RWPE1 (cell line): ENCODE measurements at places on chromosomes 1 and 21.

- no peak for DNase-seq
These were observed 281.2 kb downstream of the AKT3 start for GRCh38 chr1:243568793-243569192.

GRCh38 chr21:42479582-42479981, 16.4 kb downstream of the RSPH1 start:
- no peak for DNase-seq

DNA sequence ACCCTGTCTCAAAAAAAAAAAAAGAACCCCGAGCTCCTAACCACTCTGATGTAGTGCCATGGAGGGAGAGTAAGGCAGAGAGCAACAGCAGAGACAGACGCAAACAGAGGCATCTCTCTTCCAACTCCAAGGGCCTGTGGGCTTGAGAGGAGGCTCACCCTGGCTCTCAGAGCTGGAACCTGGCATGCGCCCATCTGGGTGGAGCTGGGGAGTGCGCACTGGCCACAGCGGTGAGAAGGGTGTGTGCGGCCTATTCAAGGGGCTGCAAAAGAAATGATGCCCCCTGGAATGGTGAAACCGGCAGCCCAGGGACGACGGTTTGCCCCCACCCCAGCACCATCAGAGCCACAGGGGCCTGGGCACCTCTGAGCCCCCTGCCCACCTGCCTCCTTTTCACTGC, 17.6 kb downstream of the COL8A2 start:
- DNase-seq = no peak

GRCh38 chr1:70768216-70768615, 279.4 kb downstream of the PTGER3 start:
- DNase-seq = no peak

GRCh38 chr1:56524263-56524662, 55.1 kb downstream of the PLPP3 start:
- no peak for DNase-seq

GRCh38 chr1:231596337-231596791, 30.2 kb upstream of the DISC1 start:
- DNase-seq = no peak

DNA sequence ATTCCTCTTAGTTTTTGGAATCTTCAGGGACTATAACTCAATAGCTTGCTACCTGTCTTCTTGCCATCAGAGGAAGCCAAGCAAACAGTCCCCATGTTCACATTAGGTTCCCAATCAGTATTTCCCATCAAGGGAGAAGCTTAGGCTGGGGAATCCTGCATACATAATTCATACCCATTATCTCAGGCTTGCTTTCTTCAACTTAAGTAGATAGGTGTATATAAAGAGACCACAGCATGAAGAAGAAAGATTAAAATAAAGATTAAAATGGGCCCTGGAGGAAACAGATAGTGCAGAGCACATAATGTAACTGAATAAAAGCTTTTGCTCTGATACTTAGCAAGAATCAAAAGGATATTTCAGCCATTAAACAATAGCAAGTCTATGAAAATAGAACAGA, 29.0 kb upstream of the KCNK1 start:
- DNase-seq = no peak

GRCh38 chr1:69585666-69586065, 17.9 kb downstream of the LRRC7 start:
- no peak for DNase-seq

- no peak for DNase-seq
These were observed 92.5 kb downstream of the SLC25A24 start for GRCh38 chr1:108107658-108108057.

DNA sequence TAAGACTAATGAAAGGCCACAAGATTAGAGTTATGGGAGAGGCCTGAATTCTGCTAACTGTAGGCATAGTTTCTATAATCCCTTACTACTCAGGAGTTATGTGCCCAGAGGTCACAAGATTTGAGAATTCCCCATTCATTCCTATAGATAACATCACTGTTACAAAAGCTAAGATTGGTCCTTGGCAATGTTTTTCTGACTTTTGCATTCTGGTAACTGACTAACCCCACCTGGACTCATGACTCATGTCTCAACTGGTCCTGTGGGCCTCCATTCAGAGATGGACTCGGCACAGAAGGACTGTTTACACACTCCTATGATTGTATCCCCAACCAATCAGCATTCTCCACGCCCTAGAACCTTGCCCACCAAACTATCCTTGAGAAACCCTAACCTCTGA, 249.0 kb upstream of the ZP4 start:
- no peak for DNase-seq

GRCh38 chr1:223486366-223486765, 93.2 kb downstream of the CCDC185 start:
- no peak for DNase-seq

DNA sequence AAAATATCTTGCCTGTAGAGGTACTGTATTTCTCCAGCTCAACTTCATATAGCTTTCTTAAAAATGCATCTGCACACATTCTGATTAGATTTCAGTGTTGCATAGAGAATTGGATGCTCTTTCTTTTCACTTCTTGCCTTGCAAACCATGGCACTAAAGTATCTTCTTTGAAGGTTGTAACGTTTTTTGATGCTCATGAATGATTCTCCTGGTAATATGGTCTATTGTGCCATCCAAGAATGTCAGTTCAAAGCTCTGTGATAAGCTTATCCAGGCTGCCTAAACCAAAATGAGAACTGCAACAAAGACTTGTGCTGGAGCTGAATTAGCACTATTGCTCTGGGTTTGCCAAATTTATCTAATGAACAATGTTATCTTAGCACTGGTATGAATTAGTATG, 1.9 kb downstream of the SGIP1 start:
- no peak for DNase-seq

- no peak for DNase-seq
These were observed 27.3 kb upstream of the BCAR3 start for GRCh38 chr1:93708734-93709481.

- DNase-seq = no peak
These were observed 660.6 kb upstream of the B3GALT2 start for GRCh38 chr1:193846876-193847604.

GRCh38 chr21:31517664-31518414, 141.7 kb upstream of the SOD1 start:
- DNase-seq = no peak

- no peak for DNase-seq
These were observed 221.5 kb downstream of the RERE start for GRCh38 chr1:8595941-8596340.

DNA sequence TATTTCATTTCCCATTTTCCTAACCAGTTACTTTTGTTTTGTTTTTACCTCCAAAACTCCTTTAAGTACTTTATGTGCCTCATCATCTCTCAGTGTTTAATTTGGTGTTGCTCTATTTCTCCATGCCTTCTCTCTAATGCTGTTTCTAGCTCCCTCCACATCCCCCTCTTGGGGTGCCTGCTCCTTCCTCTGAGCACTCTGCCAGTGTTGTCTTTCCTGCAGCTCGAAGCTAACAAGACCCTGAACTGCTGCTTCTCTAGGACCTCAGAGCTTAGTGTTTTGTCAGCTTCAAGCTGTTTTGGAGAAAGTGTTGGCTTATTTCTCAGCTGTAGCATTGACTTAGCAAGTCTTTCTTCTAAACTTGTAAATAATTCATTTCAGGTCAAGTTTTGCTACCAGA, 290.6 kb downstream of the DPYD start:
- DNase-seq = no peak

DNA sequence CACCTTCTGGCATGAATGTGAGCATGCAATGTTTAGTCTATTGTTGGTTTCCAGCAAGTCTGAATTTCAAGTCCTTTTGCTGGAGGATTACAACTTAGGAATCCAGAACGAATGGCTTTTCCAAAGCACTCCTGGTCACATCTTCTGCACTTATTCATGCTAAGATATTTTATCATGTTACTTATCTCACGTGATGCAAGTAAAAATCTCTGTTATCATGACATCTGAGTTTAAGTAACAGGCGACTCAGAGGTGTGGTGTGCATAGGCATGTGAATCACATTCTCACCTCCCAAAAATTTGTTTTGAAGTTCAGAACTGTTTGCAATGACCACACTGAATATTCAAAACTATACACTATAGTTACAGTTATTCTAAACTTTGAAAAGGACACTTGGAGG, 204.8 kb upstream of the FGGY start:
- no peak for DNase-seq

- DNase-seq = no peak
These were observed 25.1 kb upstream of the CSF1 start for GRCh38 chr1:109885589-109885988.

- DNase-seq = no peak
These were observed 61.1 kb upstream of the DMRTB1 start for GRCh38 chr1:53398091-53398490.

DNA sequence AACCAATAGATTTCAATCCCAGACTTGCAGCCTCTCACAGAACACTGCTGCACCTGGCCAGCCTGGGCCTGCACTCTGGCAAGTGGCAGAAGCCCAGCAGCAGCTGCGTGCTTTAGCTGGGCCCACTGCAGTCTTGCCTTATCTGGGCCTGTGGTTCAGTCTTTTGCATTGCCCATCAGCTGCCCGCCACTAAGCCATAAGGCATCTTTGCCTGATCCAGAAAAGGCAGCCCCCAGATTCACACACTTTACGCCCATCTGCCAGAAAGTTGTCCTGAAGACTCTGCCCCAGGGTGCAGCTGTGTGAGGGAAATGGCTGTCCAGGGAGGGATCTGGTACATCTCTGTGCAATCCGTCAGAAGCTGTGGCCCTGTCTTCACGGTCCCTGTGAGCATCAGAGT, 217.0 kb downstream of the DNAH14 start:
- no peak for DNase-seq

DNA sequence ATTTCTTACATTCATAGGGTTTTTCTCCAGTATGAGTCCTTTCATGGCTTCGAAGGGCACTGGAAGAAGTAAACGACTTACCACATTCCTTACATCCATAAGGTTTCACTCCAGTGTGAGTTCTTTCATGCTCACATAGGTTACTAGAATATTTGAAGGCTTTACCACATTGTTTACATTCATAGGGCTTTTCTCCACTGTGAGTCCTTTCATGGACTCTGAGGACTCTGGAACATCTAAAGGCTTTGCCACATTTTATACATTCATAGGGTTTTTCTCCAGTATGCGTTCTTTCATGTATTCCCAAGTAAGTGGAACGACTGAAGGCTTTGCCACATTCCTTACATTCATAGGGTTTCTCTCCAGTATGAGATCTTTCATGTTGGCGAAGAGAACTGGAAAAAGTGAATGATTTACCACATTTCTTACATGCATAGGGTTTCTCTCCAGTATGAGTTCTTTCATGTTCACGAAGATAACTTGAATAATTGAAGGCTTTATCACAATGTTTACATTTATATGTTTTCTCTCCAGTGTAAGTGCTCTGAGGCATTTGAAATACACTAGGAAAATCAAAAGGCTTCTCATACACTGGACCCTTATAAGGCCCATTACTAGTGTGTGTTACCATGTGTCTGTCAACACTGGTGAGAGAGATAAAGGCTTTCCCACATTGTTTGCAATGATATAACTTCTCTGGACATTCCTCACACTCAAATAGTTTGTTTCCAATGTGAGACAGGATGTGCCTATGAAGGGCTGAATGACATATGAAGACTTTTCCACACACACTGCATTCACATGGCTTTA, 29.9 kb upstream of the ZNF695 start:
- no peak for DNase-seq

GRCh38 chr1:37290718-37291117, 183.7 kb upstream of the ZC3H12A start:
- DNase-seq = no peak

DNA sequence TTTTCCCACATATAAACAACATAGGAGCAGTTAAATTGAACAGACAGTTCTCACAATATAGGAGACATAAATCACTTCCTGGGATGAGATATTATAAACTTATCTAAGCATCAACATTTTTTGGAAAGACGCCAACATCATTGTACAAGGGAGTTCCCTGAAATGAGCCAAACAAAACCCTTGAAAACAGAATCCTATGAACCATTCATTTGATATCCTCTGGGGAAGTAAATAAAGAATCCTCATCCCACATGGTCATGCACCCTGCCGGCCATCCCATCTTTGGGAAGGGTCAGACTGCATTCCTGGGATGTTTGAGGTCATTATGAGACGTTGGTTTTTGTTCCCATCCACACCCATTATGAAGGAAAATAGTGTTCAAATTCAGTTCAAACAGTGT, 111.8 kb upstream of the USP25 start:
- DNase-seq = peak; percentile 36

DNA sequence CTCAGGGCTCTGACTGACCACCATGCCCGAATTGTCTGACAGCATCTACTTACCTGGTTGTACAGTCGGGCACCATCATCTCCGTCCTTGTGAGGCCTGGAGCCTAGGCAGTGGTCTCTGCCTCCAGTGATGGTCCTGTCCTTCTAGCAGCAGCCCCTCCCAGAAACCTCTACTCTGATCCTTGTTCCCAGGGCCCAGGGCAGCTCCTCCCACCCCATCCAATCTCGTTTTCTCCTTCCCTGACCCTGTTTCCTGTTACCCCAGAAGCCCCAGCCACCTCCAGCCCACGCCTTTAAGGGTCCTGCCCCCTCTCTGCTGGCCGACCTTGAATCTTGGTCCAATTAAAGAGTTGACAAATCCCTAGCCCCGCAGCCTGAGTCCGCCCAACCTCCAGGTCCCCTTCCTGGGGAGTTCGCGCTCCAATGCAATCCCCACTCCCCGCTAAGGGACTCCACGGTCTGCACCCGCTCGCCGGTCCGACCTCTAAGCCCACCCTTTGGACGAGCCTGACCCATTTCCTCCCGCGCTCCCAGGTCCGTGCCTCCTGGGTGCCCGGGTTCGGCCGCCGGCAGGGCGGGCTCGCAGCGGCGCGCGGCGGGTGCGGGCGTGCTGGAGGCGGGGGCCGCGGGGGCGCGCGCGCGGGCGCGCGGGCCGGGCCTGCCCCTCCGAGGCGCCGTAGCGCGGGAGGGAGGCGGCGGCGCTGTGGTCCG, at the start of gene B4GALT2:
Gene B4GALT2, plus strand, starts transcription at position 660 of the 710 bp plus-strand sequence. CDS start 1,951 bp downstream, outside the sequence.
- peak; percentile 64 for DNase-seq

DNA sequence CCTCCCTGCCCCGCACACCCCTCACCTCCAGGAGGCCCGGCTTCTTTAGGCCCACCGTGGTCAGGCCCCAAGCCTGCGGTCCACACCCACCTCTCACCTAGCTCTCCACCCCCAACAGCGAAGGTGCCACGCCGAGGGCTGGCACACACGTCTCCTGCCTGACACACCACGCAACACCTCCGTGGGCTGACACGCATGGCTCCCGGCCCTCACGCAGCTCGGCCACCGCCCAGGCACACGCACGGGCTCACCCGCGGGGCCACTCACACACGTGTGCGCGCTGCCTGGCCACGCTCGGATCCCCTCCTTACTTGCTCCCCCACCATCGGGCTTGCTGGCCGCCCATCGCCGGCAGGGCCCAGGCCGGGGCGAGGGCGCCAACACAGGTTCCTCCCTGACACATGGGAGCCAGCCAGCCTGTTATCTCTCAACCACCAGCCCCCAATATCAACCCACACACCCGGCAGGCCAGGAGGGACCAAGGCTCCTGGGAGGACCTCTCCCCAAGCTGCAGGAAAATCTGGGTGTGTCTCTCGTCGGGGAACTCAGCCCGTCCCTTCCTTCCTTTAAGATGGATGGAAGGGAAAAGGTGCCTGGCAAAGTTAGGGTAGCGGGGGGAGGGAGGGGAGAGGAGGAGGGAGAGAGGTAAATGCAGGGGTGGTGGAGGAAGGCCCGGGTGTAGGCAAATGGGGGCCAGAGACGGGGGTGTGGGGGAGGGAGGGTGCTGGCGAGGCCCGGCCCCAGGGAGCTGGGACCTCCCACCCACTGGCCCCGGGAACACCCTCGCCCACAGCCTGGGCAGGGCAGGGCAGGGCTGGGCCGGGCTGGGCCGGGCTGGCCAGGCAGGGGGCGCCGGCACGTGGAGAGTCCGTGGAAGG, 546 bp downstream of the ELOVL1 start:
- peak; percentile 75 for DNase-seq
